ENCODE measurements at places on chromosomes 5 and 9. TPM values are rescaled to one million over a fixed set of nuclear protein-coding genes. Genes with fewer than 3 reads are reported as not detected.

TAF11L3 gene
- total RNA-seq, result not detected

CDX1 gene
- total RNA-seq, result not detected

MARCOL gene
- total RNA-seq, result not detected

C9orf50 gene
- not detected for total RNA-seq

FRRS1L gene
- total RNA-seq, result 66.9 TPM

PPP1R26 gene
- total RNA-seq, result 35.5 TPM

GOLGA1 gene
- total RNA-seq, result 14.3 TPM

PCDHB10 gene
- total RNA-seq, result 13.9 TPM

SSBP2 gene
- 266 TPM for total RNA-seq

EMB gene
- 6.5 TPM for total RNA-seq

- DNase-seq, result no peak
Measured at GRCh38 chr9:89254058-89254772, 56.8 kb upstream of the CKS2 start.

GRCh38 chr5:95727764-95728191 is 3.4 kb upstream of the RHOBTB3 start:
- no peak for DNase-seq

GRCh38 chr9:121439711-121440664 is 59.7 kb downstream of the GGTA1 start:
- no peak for DNase-seq

GRCh38 chr9:36550135-36550534 is 22.6 kb upstream of the MELK start:
- DNase-seq, result no peak

DNA sequence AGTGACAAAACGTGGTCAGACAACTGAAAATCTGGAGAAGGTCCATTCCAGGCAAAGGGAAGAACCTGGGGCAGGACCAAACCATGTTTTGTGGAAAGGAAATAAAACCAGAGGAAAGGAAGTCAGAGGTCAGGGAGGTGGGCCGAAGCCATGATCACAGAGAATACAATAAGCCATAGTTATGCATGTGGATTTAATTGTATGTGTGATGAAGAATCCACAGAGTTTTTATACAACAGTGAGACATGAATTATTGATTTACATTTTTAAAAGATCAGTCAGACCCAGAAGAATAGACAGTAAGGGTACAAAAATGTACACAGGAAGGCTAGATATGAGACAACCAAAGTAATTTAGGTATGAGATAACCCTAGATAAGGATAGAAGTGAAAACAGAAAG is 20.8 kb downstream of the TTC33 start:
- no peak for DNase-seq

- no peak for DNase-seq
Measured at GRCh38 chr5:125263356-125263755, 516.9 kb upstream of the ZNF608 start.

DNA sequence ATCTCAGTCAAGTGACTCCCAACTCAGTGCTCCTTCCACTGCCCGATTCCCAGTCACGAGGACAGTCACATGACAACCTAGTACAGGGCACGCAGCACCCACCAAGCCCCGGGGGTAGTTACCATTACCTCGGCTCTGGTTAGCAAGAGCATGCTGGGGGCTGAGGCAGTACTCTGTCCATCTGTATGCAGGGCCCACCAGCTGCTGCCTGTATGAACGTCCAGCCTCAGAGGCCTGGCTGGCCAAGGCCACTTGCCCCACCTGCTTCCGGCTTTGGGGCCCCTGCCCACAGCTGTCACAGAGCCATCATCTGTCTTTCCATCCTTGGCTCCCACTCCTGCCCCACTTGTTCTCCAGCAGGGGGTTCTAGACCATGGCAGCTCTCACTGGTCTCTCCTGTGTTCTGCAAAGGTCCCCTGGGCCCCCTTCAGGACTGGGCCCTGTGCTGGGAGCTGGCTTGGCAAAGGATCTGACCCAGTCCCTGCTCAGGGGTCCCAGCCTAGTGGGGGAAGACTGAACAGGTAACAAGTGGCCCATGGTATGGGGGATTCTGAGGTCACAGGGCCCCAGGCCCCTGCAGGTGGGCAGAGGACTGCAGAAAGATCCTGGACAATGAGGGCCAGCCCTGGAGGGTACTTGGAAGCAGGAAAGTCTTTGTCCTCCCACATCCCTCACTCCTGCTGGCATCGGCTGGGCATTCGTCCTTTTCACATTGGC is 3.3 kb downstream of the RPL35 start:
- DNase-seq, result no peak

- no peak for DNase-seq
Measured at GRCh38 chr5:35308421-35308820, 78.1 kb upstream of the PRLR start.

- no peak for DNase-seq
Measured at GRCh38 chr5:137960819-137961218, 71.6 kb downstream of the PKD2L2 start.

DNA sequence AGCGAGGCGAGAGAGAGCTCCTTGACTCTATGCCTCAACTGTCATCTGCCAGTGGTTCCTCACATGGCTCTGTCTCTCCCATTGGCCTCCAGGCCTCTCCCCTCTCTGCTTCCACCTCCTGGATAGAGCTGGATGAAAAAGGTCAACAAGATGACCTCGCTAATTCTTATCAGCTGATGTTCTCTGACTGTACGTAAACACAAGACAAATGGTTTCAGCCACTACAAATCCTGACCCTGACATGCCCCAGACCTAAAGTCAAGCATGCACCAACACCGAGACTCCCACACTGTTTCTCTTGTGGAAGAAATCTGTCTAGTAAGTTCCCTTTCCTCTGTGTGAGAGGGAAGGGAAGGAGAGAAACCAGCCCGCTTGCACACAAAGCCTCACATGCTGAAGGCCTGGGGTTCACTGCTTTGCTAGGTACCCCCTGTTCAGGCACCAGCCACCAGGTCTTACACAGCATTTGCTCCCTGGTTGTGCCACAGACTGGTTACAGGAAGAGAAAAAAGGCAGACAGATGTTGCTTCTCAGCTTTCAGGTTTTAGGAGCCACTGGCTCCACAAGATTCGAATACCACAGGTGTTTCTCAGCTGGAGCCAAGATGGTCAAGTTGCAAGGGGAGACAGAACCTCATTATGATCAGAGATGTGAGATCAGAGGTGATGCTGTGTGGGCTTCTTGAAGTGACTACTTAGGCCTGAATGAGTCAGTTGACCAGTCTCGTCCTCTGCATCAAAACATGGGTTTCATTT is 592.5 kb downstream of the CCDC171 start:
- no peak for DNase-seq

DNA sequence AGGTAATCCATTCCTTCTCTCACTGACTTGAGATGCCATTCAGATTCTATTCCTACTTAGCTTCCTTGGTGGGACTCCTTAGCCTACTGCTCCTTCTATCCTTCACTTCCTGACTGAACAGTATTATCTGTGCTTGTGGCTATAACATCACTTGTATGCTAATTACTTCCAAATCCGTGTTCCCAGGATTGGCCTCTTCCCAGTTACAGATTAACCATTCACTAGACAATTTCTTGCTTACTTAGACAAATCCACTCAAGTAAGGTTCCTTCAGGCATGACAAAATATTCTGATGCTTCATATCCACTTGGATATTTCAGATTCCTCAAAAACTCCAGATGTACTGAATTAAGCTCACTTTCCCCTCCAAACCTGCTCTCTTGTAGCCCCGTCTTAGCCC is 18.3 kb downstream of the LIFR start:
- DNase-seq, result no peak

DNA sequence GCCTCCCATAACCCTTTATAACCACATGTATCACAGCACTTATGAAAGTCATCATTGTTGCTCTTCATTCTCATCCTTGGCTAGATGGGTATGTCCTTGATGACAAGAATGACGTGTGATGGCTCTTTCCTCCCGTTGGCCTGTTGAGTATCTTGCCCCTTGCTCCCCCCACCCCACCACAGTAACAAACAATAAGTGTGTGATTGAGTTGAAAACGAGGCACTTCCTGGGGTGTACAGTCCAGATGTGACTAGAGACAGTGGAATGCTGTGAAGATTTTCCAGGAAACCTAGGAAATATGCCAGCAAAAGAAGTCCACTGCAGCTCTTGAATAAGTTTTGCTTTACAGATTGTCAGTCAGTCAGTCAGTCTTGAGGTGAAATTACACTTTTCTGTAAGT is 262.5 kb downstream of the ELAVL2 start:
- no peak for DNase-seq

DNA sequence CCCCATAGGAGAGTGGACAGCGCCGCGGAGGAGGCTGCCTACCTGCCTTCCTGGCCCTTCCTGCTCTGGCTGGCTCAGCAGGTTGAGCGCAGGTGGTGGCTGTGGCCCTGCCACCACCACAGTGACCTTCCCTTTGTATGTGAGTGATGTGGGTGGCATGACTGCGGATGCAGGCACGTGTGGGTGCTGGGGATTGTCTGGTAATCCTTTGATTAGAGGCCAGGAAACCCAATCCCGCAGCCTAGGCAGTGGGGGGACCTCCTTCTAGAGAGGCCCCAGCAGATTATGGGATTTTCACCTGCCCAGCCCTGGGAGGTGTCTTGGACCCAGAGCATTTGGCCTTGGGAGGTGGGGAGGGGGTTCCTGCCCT is 16.5 kb downstream of the RXRA start:
- DNase-seq, result no peak
